Thoracic aorta (tissue), 2 donors: ENCODE measurements at places on chromosomes 16 and 17. TPM values are rescaled to one million over a fixed set of nuclear protein-coding genes. Genes with fewer than 3 reads are reported as not detected.

- DNase-seq, result no peak
Measured at GRCh38 chr16:24051125-24051524, 205.0 kb upstream of the CACNG3 start.

DNA sequence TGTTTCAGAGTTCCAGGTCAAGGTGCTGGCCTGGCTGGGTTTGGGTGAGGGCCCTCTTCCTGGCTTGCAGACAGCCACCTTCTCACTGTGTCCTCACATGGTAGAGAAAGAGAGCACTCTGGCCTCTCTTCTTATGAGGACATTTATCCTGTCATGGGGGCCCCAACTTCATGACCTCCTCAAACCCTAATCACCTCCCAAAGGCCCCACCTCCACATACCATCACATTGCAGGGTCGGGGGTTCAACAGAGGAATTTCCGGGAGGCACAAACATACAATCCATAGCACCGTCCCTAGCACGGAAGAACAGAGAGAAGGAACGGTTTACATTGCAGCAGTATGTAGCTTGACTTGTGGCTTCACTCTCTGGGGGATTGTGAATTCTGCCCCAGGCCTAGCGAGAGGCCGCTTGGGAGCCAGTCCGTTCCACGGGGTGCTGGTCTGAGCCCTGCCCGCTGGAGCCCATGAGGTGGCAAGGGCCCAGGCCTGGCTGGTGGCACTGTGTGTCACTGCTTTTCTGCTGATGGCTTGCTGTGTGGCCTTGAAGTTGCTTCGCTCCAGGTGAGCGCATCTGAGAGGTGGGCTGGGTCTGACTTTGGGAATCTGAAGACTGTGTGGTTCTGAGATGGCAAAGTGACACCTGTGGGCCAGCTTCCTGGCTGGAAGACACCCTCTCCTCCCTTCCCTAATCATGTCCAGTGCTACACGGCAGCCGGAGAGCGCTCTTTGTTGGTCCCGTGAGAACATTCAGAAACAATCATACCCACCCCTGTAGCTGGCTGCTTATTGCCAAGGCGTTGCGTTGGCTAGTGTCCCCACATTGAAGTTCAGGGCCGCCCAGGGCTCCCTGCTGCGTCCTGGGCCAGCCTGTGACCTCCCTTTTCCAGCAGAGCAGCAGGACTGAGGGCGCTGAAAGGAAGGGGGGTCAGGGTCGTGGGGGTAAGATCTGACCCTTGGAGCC lies 98.3 kb downstream of the CMIP start:
- no peak for DNase-seq

- DNase-seq, result no peak
Measured at GRCh38 chr16:1323296-1324239, 9.9 kb upstream of the BAIAP3 start.

DNA sequence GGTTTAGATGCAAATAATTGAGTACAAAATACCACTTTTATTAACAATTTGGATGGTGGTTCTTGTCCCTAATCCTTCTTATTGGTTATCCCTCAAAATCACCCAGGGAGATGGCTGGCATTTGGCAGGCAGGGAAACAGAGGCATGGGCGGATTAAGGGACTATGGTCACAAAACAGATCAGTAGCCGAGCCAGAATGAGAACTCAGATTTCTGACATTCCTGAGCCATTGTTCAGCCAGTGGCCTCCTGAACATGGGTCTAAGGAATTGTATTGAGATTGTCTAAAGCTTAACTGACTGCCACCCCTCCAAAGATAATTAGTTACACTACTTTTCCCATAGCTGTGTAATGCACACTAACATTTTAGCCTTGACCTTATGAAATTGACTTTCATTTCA lies 88.4 kb downstream of the CHD9NB start:
- DNase-seq, result no peak

GRCh38 chr17:41792845-41793783 lies 6.6 kb upstream of the JUP start:
- no peak for DNase-seq

DNA sequence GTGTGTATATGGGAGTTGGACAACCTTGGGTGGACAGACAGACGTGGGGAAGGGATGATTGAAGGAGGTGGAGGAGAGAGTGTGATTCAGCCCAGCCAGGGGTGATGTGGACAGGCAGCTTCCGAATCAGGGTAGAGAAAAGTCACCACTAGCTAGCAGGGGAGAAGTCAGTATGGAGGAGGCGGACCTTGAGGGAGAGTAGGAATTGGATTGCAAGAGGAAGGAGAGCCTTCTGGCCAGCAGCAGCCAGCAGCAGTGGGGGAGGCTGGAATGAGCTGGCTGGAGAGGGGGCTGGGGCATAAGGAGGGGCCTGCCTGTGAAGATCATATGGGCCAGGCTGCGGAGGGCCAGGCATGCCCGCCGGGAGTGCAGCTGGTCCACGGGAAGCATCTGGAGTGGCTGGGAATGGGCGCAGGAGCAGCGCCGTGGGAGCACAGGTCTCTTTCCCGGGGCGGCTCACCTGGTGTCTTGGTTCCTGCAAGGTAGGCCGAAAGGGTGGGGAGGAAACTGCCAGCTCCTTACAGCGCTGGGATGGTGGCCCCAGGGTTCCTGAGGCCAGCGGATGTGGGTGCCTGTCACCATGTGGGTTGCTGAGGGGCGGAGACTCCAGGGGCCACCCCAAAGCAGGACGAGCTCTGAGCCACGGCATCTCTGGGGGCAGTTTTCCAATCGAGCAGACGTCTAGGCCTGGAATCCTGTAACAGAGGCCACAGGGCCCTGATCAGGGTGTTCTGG lies 235.3 kb downstream of the SEC14L1 start:
- DNase-seq, result no peak

DNA sequence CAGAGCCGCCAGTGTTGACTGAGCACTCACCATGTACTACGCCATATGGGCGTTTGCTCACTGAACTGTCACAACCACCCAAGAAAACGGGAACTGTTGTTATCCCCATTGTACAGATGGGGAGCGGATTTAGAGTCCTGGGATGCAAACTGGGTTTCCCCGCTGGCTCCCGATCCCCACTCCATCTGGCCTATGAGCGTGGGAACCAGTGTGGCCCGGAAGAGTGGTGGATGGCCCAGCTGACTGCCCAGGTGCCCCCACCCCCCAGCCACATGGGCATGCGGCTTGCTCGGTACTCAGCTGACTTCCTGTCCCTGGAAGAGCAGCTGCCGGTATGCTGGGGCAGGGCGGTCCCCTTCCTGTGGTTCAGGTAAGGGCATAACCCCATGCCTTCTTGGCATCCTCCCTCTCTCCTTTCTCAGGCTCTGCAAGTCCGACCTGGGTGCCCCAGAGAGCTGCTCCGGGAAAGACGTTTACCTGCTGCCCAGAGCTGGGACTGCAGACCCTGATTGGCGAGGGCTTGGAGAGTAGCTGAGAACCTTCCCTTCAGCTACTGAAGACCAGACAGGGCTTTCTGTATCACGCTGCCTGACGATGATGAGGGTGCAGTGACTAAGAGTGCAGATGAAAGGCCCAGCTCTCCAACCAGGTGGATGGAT lies 16.2 kb downstream of the SOCS3 start:
- DNase-seq, result no peak

DNA sequence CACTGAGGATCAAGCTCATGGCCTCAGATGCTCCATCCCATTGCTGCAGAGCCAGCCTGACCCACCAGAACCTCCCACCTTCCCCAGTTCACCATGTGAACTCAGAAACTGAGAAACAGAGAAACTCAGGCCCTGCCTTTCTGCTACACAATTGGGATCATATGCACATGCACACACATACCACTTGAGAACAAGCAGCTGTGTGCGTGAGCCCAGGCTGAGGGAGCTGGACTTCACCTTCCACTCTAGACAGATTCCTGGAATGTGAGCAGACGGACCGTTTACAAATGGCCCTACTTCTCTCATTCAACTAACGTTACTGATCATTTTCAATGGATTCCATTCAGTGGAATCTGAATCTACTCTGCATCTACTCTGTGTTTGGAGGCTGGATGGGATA lies 1.7 kb upstream of the SPEM2 start:
- no peak for DNase-seq

GRCh38 chr16:66845791-66846221 lies 1.6 kb downstream of the CA7 start:
- no peak for DNase-seq

GRCh38 chr17:4492721-4493561 lies 5.7 kb upstream of the SPNS2 start:
- DNase-seq, result no peak

DNA sequence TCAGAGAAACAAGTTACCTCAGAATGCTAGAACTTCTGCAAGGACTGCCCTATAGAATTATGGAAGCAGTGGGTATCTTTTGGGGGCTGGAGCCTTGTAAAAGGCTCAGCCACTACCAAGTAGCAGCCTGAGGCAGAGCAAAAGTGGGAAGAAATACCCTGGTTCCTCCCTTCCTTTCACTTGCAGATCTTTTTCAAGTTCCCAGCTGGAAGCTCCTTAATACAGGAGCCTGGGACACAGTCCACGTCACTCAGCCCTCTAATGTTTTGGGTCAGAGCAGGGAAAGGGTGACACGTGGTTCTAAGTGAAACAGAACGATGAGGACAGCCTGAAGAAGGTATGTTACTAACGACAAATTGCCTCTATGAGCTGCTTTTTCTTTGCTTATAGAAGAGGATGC lies 93.1 kb downstream of the CNTNAP4 start:
- no peak for DNase-seq

- no peak for DNase-seq
Measured at GRCh38 chr17:10821054-10821453, 16.8 kb downstream of the PIRT start.

- no peak for DNase-seq
Measured at GRCh38 chr17:2750721-2751120, 1.3 kb upstream of the CCDC92B start.

DNA sequence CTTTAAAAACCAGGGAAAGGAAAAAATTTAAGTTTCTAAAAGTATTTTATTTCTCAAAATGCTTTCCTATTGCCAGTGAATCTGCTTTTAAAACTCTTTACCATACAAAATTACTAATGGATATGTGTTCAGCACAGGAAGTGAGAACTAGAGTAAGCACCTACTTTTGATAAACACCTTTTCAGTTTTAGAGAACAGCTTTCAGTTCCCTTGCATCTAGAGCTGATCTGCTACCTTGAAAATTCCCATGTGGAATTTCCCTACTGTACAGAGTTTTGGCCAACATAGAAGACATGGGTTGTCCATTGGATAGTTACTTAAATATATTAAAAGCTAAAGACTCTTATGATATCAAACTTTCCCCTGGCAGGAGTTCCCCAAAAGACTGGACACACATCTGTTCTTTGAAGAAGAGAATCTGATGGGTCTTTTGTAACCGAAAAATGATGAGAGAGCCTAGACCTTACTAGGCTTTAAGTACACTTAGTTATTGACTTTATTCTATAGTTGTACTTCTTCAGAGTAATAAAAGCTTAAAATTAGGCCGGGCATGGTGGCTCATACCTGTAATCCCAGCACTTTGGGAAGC lies 112.1 kb upstream of the CNTNAP4 start:
- no peak for DNase-seq

The CIBAR2 gene
- not detected for total RNA-seq

The PRCD gene
- total RNA-seq, result 2.4 TPM

The AKAP1 gene
- 132 TPM for total RNA-seq
